HepG2 (cell line): ENCODE measurements at places on chromosomes 6 and 20. TPM values are rescaled to one million over a fixed set of nuclear protein-coding genes. Genes with fewer than 3 reads are reported as not detected.

USP49 gene
- 2.9 TPM in 2 replicates for total RNA-seq

RING1 gene
- 19.8 and 23.9 TPM in 2 replicates for total RNA-seq

GHRH gene
- not detected in 2 replicates for total RNA-seq

SAMD5 gene
- total RNA-seq = 0.02 and 0.04 TPM in 2 replicates

GRCh38 chr6:135922174-135922573, 70.7 kb downstream of the PDE7B start:
- no peak for DNase-seq

DNA sequence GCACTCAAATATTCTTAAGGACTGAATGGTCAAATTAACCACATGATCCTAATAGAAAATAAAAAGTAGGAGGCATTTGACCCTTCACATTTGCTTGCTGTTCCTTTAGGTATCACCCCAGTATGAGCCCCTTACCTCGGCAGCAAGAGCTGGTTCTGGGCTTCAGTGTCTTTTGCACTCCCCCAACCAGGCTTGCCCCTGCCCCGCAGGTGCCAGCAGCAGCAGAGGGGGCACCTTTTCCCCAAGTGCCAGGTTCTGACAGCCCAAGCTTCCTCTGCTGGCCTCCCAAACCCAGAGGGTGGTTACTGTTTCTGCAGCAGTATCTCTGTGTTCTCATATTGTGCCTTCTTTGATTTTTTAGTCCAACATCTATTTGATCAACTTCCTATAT, 23.2 kb downstream of the UBE2V1 start:
- DNase-seq = no peak

DNA sequence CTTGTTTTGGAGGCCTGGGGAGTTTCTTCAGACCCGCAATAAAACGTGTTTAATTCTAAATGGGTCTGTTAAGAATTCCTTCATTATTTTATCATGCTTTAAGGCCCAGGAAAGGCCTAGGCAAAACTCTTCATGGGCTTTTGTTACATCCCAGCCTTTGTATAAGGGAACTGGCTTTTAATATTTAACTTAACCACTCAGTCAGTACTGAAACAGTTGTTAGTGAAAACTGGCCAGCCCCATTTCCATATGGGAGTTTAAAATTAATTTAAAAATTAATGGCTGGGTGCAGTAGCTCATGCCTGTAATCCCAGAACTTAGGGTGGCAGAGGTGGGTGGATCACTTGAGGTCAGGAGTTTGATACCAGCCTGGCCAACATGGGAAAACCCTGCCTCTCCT, 213.2 kb upstream of the FKBP1C start:
- DNase-seq = no peak
